ENCODE measurements at places on chromosomes 16 and 17.

GRCh38 chr16:7086822-7087616 is 245.6 kb upstream of the RBFOX1 start:
- no peak overlapping the region for H3K27ac ChIP-seq
- H3K4me1 ChIP-seq = no peaks in the 10 kb centered on the region
- H3K36me3 ChIP-seq = no peaks in the 10 kb centered on the region
- H3K4me3 ChIP-seq = no peak overlapping the region
- peaks cover 4% of the 10 kb centered on the region for H3K27me3 ChIP-seq

DNA sequence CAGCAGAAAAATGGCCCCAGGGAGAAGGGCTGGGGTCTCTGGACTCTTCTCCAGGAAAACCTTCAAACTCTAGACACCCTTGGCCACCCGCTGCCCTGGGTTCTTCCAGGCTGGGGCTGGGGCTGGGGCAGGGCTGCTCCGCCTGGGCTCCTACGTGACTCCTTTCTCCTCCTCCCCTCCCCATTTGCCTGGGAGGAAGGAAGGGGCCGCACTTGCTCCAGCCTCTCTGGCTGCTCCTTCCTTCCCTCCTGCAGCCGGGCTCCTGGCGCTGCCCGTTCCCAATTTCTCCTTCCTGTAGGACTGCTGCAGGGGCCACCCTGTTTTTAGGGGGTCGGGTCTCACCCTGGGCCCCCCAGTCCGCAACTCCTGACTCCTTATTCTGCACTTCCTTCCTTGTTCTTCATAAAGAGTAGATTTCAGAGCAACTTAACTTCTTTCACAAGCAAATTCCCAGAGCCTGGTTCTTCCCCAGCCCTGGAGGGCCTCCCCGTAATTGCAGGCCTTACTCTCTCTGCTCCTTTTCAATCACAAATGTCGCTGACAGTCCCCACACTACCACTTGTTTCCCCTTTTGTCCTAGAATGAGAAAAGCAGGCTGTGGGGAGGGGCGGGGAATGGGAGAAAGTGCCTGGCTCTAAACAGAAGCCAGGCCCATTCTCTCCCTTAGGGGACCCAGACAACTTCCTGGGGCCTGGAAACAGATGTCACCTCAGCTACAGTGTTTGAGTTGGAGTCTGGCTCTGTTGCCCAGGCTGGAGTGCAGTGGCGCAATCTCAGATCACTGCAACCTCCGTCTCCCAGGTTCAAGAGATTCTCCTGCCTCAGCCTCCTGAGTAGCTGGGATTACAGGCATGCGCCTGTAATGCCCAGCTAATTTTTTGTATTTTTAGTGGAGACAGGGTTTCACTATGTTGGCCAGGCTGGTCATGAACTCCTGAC is 137.8 kb downstream of the ENGASE start:
- DNase-seq = no peak
- H3K4me3 ChIP-seq = no peak overlapping the region
- no peaks in the 10 kb centered on the region for H3K36me3 ChIP-seq
- no peaks in the 10 kb centered on the region for H3K4me1 ChIP-seq

GRCh38 chr16:23175651-23176050 is 6.9 kb upstream of the SCNN1G start:
- no peaks in the 10 kb centered on the region for H3K36me3 ChIP-seq
- no peak overlapping the region for H3K4me3 ChIP-seq

DNA sequence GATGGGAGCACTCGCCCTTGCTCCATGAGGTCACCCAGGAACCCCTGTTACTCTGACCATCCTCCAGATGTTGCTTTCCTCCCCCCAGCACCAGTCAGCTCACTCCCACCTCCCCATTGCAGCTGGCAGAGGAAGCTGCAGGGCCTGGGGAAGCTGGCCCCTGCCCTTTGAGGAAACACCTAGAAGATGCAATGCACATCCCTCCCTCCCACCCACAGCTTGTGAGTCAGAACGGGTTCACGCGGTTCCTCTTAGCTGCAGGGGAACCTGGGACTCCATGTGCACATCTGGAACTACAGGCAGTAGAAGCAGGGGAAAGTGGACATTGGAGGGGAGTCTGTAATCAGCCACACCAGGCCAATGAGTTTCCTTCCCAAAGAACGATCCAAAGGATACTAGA is 96.9 kb downstream of the KATNIP start:
- no peaks in the 10 kb centered on the region for H3K4me1 ChIP-seq
- no peak for DNase-seq
- no peaks in the 10 kb centered on the region for H3K36me3 ChIP-seq
- H3K4me3 ChIP-seq = no peak overlapping the region
- no peak overlapping the region for H3K27ac ChIP-seq
- no peaks in the 10 kb centered on the region for H3K27me3 ChIP-seq

GRCh38 chr17:10606110-10606509 is 51.0 kb downstream of the MYH3 start:
- no peaks in the 10 kb centered on the region for H3K27me3 ChIP-seq
- no peaks in the 10 kb centered on the region for H3K4me1 ChIP-seq
- no peak for DNase-seq
- no peaks in the 10 kb centered on the region for H3K36me3 ChIP-seq

- no peak overlapping the region for H3K27ac ChIP-seq
- H3K4me3 ChIP-seq = no peak overlapping the region
- no peaks in the 10 kb centered on the region for H3K4me1 ChIP-seq
- no peak for DNase-seq
These were observed 148.9 kb downstream of the CMIP start for GRCh38 chr16:81593481-81593880.

DNA sequence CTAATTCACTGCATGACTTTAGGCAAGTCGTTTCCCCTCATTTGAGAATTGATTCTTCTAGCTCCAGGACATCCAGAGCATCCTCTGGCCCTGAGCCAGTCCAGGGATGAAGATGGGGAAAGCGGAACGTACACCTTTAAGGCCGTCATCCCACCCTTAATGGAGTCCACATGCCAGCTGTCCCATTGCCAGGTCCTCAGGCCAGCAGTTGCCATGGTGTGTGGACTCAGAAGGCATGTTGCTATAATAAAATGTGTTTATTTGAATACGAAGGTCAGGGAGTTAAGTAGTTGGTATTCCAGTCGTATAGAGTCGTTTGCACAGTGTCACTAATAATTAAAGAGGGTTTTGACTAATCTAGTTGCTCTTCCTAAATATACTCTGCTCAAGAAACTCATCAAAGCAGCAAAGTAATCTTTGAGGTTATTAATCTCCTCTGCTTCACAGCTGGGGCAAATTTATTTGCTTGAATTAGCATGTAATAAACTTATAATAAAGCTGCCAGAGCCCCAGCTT is 30.4 kb downstream of the CCDC182 start:
- H3K27me3 ChIP-seq = peaks cover 15% of the 10 kb centered on the region
- no peaks in the 10 kb centered on the region for H3K4me1 ChIP-seq
- H3K4me3 ChIP-seq = no peak overlapping the region

Measured in upper lobe of right lung (tissue), 1 donor.